ENCODE measurements at places on chromosomes 7 and 10. TPM values are rescaled to one million over a fixed set of nuclear protein-coding genes. Genes with fewer than 3 reads are reported as not detected.

Gene HSPA12A
- total RNA-seq: 0.08 TPM

Gene ANKRD30A
- not detected for total RNA-seq

Gene CREB5
- not detected for total RNA-seq

Gene PPP1R9A
- 0.08 TPM for total RNA-seq

Gene GIMAP4
- 11.8 TPM for total RNA-seq

Gene RBP3
- total RNA-seq: not detected

Gene NUTM2E
- total RNA-seq: 0.81 TPM

Gene VIPR2
- total RNA-seq: 0.61 TPM

Gene TAF6
- total RNA-seq: 24.9 TPM

Gene AGR3
- not detected for total RNA-seq

Gene PRKCQ
- 26.6 TPM for total RNA-seq

Data from CD8-positive, alpha-beta T cell (primary cell).